ENCODE measurements at places on chromosomes 16 and 17.
A peak's percentile ranks its signal among the peaks of the same experiment; 100 is the strongest.

DNA sequence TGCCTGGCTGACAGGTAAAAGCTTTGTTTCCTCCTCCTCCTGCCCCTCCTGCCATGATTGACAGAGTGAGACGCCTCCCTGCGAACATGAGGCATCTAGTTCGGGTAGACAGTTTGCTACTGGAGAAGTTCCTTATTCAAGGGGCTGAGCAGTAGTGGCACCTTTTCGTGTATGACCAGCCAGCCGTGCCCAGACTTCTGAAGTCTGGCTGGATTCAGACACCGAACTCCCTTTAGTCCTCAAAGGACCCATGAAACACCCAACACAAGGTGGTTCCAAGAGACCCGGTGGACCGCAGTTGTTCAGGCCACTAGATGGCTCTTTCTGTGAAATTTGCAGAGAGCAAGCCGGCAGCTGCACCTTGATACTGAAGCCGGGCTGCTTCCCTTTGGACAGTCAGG is 192.8 kb downstream of the XYLT1 start:
- DNase-seq, result no peak

GRCh38 chr16:65154321-65154720 is 32.5 kb upstream of the CDH11 start:
- no peak for DNase-seq

DNA sequence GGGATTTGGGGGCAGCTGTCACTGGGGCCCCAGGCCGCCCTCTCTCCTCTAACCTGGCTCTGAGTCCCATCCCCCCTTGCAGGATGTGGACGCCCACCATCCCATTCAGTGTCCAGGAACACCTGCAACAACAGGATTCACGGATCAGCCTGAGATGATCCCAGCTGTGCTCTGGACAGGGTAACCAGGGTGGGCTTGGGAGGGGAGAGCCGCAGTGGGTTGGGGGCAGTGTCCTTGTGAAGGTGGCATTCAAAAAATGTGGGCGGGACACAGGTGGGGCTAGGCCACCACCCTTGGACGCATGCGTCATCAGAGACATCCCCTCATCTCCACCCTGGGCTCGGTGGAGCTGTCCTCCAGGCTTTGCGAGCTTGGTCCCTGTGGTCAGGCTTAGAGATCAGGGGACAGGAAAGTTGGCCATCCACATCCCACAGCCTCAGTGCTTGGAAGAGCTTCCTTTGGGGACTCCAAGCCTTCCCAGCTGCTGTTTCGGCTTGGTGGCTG is 19.1 kb downstream of the DEXI start:
- DNase-seq, result no peak

GRCh38 chr16:28212532-28212873 is 738 bp upstream of the XPO6 start:
- DNase-seq, result no peak

GRCh38 chr17:27343294-27343693 is 49.4 kb downstream of the WSB1 start:
- no peak for DNase-seq

GRCh38 chr17:78414178-78415162 is 36.0 kb downstream of the PGS1 start:
- peak; percentile 47 for DNase-seq

GRCh38 chr17:15346066-15346595 is 4.7 kb upstream of the TEKT3 start:
- no peak for DNase-seq

GRCh38 chr16:17283016-17283415 is 187.7 kb downstream of the XYLT1 start:
- DNase-seq, result no peak

GRCh38 chr16:89581045-89581695 is 5.6 kb downstream of the CPNE7 start:
- DNase-seq, result no peak

GRCh38 chr17:59800530-59800942 is 92.2 kb downstream of the TUBD1 start:
- no peak for DNase-seq

GRCh38 chr16:58375386-58375785 is 16.9 kb upstream of the GINS3 start:
- DNase-seq, result no peak

DNA sequence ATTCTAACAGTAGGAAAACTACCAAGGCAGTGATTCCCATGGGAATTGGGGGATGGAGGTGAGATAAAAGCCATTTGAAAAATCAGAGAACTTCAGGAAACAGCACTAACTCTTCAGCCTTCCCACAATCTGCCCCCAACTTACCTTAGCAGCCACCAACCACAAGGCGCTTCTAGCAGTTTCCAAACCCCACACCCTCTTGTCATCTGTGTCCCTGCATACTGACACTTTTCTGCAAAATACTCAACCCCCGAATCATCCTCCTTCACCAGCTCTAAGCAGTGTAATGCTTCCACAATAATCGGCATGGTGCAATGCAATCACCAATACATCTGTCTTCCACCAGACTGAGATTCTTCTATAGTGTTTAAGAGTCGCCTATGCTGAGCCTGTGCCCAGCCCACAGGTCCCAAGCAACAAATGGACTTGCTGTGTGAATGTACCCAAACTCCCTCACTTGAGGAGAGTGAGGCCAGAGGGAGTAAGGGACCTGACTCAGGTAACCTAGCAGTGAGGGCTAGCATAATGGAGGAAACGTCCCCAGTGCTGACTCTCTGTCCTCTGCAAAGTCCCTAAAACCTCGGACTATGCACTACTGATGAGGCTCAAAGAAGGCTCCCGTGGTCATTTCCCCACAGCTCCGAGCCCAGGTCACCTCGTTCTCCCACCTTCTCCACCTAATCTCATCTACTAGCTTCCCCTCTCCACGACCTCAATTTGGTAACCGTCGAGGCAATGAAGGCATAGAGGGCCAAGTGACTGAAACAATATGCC is 943 bp downstream of the DYNC1LI2 start:
- DNase-seq, result no peak

GRCh38 chr17:57328109-57328882 is 72.0 kb downstream of the MSI2 start:
- no peak for DNase-seq

- DNase-seq, result no peak
Observed at GRCh38 chr17:30113213-30113612, 3.4 kb upstream of the NSRP1 start.

DNA sequence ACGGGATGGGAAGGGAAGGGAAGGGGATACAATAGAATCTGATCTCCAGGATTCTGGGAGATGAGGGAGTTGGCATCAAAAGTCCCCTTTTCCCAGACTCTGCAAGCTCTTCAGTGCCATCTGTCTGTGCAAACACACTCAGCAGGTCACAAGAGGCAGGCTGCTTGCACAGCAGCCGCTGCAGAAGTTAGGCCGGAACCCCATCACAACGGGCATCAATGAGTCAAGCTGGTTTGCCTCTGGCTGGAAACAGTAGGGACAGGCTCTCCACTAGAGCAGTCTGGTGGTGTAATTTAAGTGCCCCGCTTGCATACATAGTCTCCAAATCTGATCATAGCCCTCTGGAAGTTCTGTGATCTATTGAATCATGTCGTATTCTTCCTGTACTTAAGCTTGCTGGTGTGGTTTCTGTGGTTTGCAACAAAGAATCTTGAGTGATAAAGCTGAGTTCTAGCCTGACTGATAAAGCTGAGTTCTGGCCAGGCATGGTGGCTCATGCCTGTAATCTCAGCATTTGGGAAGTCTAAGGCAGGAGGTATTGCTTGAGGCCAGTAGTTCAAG is 33.7 kb upstream of the KDM8 start:
- DNase-seq, result peak; percentile 65

DNA sequence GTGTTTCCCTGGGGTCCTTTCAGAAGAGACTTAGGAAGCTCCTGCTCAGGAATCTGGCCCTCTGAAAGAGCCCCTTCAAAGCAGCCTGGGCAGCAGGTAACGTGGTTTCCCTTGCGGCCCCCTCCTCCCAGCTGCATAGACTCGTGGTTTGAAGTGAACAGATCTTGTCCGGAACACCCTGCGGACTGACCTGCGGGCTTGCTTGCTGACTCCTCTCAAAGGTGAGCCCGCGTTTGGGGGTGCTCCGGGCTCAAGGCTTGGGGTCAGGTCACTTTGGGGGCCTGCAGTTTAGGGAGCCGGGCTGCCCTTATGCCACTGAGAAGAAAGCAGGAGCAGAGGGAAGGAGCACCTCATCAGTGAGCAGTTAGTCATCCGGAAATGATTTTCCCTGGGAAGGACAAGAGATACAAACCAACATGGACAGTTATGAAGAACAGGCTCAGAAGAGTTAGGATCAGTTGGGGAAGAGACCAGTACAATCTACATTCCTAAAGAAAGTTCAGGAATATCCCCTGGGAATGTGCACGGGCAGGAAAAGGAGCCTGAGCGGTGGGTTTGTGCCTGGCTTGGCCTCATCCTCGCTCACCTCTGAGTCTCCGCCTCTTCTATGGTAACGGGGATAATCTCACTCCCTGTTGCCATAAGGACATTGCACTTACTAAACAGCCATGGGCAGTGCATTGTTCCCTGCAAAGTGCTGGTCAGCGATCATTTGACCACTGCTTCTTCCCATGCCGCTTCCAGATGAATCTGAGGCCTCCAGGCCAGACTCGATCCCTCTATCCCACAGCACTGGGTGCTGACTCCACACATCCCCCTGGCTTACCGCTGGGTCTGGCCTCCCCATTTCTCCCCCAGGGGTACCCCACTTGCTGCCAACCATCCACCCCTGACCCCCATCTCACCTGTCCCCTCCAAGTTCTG is 10.0 kb downstream of the LDHD start:
- no peak for DNase-seq

- no peak for DNase-seq
Observed at GRCh38 chr17:72407336-72407909, 286.6 kb downstream of the SOX9 start.

DNA sequence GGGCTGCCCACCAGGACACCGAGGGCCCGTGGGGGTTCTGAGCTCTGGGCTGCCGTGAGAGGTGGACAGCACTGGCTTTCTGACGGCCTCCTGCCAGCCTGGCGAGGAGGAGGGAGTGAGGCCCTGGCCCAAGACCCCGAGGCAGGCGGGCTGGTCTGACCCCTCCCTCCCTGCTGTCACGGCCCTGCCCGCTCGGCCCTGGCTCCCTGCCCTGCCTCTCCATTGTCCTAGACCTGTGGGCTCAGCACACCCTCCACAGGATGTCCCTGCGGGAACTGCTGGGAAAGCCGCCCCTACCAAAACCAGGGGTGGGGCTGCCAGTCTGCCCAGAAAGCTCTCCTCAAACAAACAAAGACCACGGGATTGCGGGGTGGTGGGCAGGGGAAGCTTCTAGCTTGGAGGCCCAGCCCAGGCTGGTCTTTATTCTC is 20.7 kb downstream of the SPNS2 start:
- no peak for DNase-seq

DNA sequence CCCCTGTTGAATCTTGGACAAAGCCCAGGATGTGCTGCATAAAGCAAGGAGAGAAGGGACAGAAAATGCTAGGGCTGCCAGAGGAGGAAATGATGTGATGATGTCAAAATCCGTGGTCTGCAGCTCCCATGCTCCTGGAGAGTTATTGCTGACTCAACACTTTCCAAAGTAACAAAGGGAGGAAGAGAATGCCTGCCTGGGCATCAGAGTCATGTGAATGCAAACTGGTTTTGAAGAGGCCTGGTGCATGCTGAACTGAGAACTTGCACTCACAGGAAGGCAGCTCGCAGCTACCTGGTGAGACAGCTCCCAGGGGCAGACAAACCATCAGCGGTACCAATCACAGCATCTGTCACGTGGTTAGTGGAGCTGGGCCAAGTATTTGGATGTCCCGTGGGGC is 2.8 kb downstream of the MARVELD3 start:
- DNase-seq, result no peak

DNA sequence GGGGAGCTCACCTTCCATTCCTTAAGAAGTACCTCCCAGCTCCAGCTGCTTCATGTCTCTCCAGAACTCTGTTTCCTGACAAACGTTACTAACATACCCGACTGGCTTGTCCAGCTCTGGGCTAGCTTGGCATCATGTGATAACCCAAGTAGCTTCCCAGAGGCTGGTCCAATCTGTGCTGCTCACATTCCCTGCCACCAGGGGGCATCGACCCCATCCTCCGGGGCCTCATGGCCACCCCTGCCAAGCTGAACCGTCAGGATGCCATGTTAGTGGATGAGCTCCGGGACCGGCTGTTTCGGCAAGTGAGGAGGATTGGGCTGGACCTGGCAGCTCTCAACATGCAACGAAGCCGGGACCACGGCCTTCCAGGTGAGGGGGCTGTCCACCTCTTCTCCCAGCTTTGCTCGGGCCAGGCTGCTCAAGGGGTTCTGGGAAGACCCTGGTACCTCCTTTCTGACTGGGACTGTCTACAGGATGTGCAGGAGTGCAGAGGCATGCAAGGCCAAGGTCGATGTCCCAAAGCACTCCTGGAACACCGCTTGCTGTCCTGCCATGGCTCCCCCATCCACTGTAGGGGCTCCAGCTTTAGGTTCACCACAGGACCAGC is 7.6 kb downstream of the EPX start:
- peak; percentile 46 for DNase-seq

- no peak for DNase-seq
Observed at GRCh38 chr17:65261682-65262636, 124.8 kb downstream of the RGS9 start.
